ENCODE measurements at places on chromosomes 12 and 14. TPM values are rescaled to one million over a fixed set of nuclear protein-coding genes. Genes with fewer than 3 reads are reported as not detected.

ARHGDIB gene
- 80.0 TPM for total RNA-seq

C12orf43 gene
- total RNA-seq = 10.4 TPM

BTBD7 gene
- 24.4 TPM for total RNA-seq

PRICKLE1 gene
- 9.4 TPM for total RNA-seq

CNPY2 gene
- total RNA-seq = 60.7 TPM

ALKBH2 gene
- total RNA-seq = 12.0 TPM

SYT10 gene
- total RNA-seq = not detected

SLC22A17 gene
- total RNA-seq = 31.4 TPM

OR4E1 gene
- not detected for total RNA-seq

PSMA6 gene
- 165 TPM for total RNA-seq

LMNTD1 gene
- total RNA-seq = 0.58 TPM

KRT83 gene
- total RNA-seq = not detected

TMEM132C gene
- 11.1 TPM for total RNA-seq

SLC16A7 gene
- total RNA-seq = 121 TPM

KRT78 gene
- total RNA-seq = not detected

GYS2 gene
- total RNA-seq = 0.62 TPM

SLC25A21 gene
- total RNA-seq = 0.77 TPM

KLRC1 gene
- total RNA-seq = 0.27 TPM

POTEG gene
- total RNA-seq = not detected

FGF6 gene
- total RNA-seq = not detected

TBX3 gene
- total RNA-seq = 7.7 TPM

SCNN1A gene
- total RNA-seq = 0.85 TPM

VPS29 gene
- total RNA-seq = 109 TPM

NYNRIN gene
- total RNA-seq = 12.0 TPM

SRRM4 gene
- total RNA-seq = 0.21 TPM

MYF6 gene
- not detected for total RNA-seq

RBM19 gene
- total RNA-seq = 18.1 TPM

AACS gene
- 17.5 TPM for total RNA-seq

CMA1 gene
- total RNA-seq = 5.2 TPM

ADAM21 gene
- 0.10 TPM for total RNA-seq

NKX2-8 gene
- not detected for total RNA-seq

IFI27 gene
- 441 TPM for total RNA-seq

SPSB2 gene
- 4.1 TPM for total RNA-seq

PRKCH gene
- 17.6 TPM for total RNA-seq

EPS8 gene
- 46.9 TPM for total RNA-seq

FAM186B gene
- 0.31 TPM for total RNA-seq

INSM2 gene
- not detected for total RNA-seq

TMEM52B gene
- not detected for total RNA-seq

TGM1 gene
- total RNA-seq = 6.4 TPM

SOX5 gene
- 7.6 TPM for total RNA-seq

PTPN11 gene
- 94.0 TPM for total RNA-seq

CCDC175 gene
- total RNA-seq = not detected

PTCSC3 gene
- total RNA-seq = not detected

FOXG1 gene
- total RNA-seq = not detected

SVOP gene
- 0.10 TPM for total RNA-seq

OR4E2 gene
- not detected for total RNA-seq

EML5 gene
- 0.56 TPM for total RNA-seq

KRT85 gene
- total RNA-seq = not detected

GPR137C gene
- 0.74 TPM for total RNA-seq

SMIM41 gene
- 0.27 TPM for total RNA-seq

KLHDC1 gene
- 6.5 TPM for total RNA-seq

All from left cardiac atrium (tissue), 4 donors.